T47D (cell line): ENCODE measurements at places on chromosomes 3 and 15.

DNA sequence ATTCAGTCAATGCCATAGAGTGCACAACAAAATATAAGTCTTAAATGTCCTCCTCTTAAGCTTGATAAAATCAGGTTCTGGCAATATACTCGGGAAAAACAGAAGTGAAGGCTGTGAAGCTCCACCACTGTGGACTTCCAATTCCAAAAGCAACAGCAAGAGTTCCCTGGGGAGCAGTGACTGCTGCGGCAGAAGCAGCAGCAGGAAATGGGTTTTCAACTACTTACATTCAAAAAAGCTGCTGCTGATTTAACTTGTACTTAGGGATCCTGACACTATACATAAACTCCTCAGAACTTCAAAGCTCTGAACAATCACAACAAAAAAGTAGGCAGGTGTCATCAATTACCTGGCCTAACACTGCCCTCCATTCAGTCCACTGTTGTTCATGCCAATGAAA, 4.7 kb downstream of the CEP152 start:
- DNase-seq: no peak

DNA sequence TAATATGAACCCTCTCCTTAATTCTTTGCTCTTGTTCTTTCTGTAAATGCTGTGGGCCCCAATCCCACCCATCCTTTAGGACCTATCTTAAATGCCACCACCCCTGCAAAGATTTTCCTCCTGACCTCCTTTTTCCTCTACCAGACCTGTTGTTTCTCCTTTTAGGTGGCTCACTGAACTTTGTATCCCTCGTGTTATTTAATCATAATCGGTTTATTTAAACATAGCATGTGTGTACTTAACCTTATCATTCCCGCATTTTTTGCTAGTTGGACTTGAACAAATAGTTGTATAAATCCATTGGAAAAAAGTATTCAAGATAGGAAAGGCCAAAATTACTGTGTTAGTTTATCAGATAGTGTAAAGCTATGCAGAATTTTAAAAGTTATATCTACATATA, 988 bp upstream of the NFKBIZ start:
- DNase-seq: no peak

DNA sequence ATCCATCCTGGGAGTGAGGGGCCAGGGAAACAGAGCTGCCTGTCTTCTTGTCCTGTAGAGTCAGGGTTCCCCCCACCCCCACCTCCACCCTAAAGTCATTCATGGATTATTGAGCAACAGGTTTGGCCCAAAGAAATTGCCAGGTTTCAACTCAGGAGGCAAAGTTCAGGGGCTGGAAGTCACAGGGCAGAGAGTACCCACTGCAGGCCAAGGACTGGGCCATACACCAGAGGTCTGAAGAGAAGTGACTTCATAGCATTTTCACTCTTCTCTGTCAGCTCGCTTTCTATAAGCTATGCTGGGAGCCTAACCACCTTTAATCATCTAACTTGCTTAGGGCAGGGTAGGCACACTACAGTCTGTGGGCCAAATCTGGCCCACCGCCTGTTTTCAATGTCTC, 50.1 kb downstream of the STARD5 start:
- no peak for DNase-seq

DNA sequence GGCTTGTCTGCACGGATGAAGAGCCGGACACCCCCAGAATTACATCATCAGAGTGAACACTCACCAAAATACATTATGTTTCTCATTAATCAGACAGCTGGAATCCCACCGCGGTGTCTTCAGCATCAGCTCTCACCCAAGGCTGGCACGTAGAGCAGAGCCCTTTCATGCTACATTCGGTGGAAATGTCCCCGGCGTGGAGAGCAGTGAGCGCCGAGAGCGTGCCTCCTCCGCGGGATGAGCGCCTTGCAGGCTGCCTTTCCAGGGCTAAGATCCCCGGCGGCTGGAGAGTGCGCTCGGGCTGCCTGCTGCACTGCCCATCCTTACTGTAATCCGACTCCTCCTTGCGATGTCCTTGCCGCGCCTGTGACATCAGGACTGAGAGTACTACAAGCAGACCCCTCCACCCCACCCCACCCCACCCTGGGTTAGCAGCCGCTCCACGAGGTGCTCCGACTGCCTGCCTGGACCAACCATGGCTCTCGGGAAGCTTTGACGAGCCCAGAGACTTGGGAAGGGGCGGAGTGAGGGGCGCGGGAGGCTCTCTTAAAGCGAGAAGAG, at the start of gene ZNF385D:
ZNF385D (minus strand) TSS at position 380 of the 561 bp plus-strand sequence; CDS start at position 86, 294 bp downstream.
- peak; percentile 26 for DNase-seq

DNA sequence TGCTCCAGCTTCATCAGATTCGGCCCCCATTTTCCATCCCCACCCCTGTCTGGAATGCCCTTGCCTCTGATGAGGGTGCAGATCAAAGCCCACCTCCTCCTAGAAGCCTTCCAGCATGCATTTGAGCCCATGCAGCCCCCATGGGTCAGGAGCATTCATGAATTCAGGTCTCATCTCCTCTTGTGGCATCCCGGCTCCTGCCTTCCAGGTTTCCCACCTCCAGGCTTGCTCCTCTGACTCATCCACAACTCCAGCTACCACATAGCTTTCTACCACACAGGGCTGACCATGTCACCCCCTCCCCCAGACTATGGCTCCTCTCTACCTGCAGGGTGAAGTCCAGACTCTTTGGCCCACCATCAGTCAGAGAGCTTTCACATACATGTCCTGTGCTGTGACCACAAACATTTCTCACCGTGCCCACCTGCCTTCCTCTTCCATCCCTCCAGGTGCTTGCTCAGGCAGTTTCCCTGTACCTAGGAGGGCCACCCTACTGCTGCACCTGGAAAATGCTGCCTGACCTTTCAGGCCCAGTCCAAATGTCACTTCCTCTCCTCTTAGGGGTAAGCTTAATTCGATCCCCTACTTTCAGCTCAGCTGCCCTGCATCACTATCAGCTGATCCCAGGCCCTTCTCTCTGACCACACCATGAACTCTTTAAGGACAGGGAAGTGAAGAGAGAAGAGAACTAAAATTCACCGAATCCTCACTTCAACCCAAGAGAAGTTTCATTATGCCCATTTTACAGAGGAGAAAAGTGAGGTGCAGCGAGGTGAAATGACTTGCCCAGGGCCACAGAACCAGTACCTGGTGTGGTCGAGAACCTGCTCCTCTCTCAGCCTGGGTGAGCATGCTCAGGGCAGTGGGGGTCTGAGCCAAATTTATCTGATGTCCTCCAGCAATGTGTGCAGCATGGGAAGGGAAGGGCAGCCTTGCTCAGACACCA, 13.7 kb upstream of the FGD5 start:
- no peak for DNase-seq

- no peak for DNase-seq
Measured at GRCh38 chr3:31514570-31514969, 18.2 kb upstream of the STT3B start.

- no peak for DNase-seq
Measured at GRCh38 chr3:51966016-51966415, 1.2 kb downstream of the PCBP4 start.

DNA sequence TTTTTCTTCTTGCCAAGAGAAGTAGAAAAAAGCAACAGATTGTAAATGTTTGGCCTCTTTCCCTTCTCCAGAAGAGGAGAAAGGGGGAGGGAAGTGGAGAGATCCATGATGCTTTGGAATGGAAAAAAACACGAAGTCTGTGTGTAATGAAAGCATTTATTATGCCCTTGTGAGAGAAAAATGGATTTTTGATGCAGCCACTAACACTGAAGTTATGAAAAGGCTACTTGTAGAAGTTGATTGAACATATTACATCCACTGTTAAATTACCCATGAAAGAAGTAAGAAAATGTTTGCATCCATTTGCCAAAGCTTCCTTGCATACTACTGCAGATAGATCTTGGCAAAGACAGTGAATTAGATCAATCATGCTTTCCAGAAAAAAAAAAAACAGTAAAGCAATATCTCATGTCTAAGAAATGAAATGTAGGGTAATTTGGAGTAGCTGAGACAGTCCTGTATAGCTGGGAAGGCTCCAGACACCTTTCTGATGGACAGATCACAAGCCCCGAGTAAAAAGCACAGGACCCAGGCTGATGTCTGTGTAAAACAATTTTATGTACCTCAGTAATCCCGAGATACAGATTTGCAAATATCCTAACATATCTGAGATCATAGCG, 295.5 kb downstream of the PLOD2 start:
- no peak for DNase-seq

GRCh38 chr15:62726461-62726860, 316.1 kb upstream of the TPM1 start:
- no peak for DNase-seq

GRCh38 chr3:50140990-50141389, 14.1 kb upstream of the SEMA3F start:
- DNase-seq: no peak

GRCh38 chr3:72761410-72761809, 86.8 kb downstream of the SHQ1 start:
- no peak for DNase-seq

- DNase-seq: no peak
Measured at GRCh38 chr15:85588677-85589076, 206.0 kb downstream of the KLHL25 start.

DNA sequence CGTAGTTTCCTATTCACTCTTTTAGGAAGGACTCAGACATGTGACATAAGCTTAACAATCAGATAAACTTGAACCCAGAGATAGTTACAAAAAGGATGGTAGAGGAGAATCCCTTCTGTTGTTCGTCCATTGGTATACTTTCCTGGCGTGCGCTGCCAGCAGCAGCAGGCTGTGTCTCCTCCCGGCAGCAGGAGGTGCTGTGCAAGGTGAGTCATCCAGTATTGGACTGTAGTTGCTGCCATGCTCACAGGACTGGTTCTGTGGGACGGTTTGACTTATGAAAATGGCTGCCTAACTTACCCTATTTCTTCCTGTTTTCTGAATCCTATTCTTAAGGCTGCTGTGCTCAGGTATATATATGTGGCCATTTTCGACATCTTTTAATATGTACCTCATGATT, 253.4 kb upstream of the LRRC3B start:
- peak; percentile 57 for DNase-seq

GRCh38 chr3:56629451-56629850, 53.6 kb downstream of the TASOR start:
- no peak for DNase-seq

DNA sequence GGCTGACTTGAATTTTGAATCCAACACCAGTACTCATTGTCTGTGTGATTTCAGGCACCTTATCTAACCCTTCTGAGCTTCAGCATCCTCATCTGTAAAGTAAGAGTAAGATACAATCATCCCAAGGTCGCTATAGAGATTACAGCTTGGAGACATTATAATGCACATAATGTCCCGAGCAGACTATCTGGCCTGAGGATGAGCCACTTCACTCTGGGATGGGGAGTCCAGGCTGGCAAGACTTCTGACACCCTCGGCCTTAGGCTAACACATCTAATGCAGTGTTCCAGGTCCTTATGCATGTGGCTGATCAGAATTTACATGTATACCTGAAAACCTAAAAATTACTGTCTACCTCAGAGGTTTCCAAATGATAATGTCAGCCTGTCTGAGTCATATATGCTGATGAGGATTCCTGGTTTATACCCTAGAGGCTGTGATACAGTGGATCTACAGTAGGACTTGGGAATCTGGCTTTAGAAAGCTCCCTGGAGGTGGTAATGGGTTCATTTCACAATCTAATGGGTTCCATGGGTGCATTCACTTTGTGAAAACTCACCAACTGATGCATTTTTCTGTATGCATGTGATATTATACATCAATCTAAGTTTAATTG, 229.0 kb upstream of the SLCO3A1 start:
- no peak for DNase-seq

GRCh38 chr3:160617636-160618035, 52.3 kb upstream of the KPNA4 start:
- no peak for DNase-seq

DNA sequence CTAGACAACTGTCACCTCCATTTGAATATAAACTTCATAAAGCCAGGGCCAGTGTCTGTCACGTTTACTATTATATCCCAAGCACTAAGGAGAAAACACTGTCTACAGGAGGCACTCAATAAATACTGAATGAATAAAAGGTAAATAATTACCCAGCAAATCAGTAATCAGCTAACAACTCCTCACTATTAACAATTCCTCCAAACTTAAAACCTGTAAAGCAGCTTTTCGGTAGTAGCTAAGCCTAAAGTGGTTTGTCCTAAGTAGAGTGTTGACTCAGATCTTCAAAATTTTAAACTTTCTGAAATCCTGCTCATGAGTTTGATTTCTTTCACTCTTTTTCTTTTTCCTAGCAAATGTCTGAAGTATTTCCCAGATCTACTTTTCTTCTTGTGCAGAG, 39.9 kb downstream of the C3orf80 start:
- peak; percentile 47 for DNase-seq

DNA sequence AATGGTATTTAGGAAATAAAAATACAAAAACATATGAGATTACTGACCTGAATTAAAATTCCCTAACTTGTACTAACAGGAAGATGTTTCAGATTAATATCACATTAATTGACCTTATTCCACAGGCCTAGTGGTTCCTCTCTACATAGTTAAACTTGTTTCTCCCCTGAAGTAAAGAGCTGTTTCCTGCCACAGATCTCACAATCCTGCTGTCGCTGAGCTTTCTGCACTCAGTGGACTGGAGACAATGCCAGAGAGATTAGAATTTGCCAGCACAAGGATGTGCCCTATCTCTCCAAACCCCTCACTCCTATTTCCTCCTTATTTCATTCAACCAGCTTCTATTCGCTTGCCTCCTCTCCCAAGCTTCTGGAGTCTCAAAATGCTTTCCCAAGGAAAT, 130.6 kb downstream of the CTNNB1 start:
- no peak for DNase-seq

GRCh38 chr3:5348229-5348902, 160.9 kb downstream of the EDEM1 start:
- no peak for DNase-seq

DNA sequence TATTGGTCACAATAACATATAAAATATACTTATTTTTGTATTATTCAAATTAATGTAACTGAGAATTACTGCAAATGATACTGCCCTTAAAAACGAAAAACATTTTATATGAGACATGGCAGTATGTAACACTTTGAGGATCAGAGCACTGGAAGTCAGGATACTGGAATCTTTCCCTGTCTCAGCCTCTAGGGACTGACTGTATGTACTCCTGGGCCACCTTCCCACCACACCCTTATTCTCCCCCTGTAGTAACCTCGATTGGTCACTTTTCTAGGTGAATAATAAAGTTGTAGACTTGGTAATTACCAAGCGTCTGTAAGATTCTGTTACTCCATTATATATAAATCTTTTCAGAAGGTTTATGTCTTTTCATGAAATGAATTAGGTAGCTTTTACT, 43.0 kb downstream of the LRRC49 start:
- no peak for DNase-seq

DNA sequence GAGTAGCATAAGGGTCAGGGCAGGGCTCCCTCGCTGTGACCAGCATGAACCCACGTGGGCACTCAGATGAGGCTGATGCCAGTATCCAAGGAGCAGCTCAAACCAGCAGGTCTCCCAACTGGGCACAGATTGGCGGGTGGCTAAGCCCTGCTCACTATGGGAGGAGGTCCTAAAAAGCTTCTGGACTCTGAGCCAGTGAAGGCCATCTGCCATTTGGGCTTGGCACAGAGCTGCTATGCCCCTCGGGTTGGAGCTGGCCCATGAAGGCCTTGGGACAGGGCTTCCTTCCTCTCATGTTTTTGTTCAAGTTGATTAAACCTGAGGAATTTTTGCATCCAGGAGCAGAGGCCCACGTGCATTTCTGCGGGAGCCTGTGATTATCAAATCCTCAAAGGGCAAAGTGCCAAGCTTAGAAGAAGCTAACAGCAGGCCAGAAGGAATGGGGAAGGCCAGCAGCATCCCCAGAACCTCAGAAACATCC, 4.3 kb upstream of the STRA6 start:
- DNase-seq: no peak
